Stimulated activated CD4-positive, alpha-beta T cell treated with anti-CD3 and anti-CD28 coated beads, Interleukin-2, amount 100 ng/mL, for 4 hours (primary cell): ENCODE measurements at places on chromosomes 7 and 10.

DNA sequence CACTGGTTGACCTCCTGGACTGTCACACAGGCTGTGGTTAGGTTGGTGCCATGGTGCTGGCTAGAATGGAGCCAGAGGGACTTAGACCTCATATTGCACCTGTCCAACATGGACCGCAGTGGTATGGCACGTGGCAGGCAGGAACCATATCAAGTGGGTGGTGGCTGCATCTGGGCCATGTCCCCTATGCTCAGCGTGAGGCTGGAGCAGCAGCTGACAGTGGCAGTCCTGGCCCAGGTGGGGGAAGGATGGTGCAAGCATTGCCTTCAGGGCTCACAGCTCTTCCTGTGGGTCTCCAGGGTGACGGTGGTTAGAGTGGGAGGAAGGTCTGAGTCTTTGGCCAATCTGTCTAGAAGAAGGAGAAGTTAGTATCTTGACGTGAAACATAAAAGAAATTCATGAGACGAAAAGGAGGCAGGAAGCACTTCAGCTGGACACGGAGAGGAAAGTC, 54.5 kb upstream of the PFKFB3 start:
- DNase-seq, result no peak

GRCh38 chr10:49312246-49312869, 13.4 kb downstream of the C10orf71 start:
- DNase-seq, result no peak

DNA sequence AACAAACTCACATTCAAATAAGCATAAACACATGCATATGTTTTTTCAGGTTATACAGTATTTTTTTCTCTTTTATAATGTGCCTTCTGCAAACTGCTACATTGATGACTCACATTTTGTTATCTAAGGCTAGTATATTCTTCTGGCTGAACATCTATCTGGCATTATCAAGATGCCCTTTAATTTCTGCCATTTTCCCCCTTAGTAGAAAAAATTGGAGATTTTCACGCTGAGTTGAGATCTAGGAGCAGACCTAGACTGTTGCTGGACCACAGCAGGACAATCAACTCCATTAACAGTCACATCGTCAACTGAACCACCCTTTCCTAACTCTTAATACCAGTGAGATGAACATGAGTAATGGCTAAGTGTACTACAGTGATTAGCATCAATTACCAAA, 41.6 kb downstream of the ERCC6 start:
- no peak for DNase-seq

GRCh38 chr7:22468609-22469008, 31.4 kb downstream of the STEAP1B start:
- DNase-seq, result no peak

DNA sequence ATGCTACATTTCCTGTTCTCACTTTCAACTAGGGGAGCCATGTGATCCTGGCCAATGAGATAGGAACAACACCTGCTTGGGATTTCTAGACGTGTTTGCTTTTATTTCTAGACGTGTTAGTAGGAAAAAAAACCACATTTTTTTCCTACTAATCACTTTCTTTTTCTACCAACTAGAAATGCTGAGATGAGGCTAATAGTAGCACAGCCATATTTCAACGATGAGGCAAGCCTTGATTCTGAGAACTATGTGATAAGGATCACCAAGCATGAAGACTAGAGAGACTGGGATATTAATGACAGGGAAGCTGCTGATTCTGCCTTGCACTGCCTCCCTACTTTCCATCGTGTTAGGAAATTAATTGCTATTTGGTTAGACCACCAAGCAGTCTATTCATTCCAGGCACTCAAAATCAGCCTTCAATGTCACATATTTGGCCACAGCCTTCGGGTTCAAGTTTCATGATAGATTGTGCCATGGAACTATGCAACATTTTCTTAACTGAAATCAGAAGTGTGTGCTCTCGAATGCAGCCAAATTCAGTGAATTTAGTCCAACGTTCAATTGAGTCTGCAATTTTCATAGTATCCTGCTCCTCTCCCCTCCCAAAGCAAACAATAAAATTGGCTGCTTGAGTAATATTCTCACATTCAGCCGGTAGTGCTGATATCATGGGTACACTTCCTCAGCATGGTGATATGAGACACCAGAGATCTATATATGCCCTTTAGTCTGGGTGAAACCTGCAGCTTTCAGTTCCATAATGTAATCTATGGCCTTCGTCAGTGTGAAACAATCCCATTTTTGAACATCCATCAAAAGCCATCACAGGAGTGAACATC, 98.1 kb downstream of the GPR37 start:
- no peak for DNase-seq

- DNase-seq, result no peak
Measured at GRCh38 chr7:45389073-45389872, 184.9 kb upstream of the ADCY1 start.

DNA sequence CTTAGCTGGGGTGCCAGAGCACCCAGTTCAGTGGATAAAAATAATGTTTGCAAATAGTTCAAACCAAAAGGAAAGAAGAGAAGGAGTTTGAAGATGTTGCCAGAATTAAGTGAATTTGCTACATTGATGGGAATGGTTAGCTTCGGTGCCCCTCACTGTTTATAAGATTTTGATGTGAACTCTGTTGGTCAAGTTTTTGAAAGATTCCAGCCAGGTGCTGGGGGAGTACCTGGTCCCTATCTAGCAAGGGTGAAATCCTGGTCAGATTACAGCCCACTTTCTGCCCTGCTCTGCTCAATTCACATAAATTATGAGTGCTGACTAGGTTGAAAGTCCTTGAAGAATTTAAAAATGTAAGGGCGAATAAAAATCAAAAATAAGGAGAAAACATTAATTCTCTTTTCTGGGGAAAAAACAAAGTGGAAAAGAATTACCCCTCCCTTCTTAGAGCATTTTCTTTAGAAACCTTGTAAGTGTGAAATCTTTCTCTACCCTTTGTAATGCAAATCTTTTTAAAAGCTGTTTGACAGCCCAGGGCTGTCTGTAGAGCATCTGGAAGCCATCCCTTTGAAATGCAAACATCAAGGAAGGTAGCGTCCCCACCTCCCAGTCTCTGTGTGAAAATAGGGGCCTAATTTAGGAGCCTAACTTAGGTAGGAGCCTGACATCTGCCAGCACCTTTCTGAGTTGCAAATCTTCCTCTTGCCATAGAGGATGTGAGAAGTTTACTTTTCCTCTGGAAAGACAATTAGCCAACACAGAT, 1.4 kb upstream of the GIMAP5 start:
- DNase-seq, result no peak

DNA sequence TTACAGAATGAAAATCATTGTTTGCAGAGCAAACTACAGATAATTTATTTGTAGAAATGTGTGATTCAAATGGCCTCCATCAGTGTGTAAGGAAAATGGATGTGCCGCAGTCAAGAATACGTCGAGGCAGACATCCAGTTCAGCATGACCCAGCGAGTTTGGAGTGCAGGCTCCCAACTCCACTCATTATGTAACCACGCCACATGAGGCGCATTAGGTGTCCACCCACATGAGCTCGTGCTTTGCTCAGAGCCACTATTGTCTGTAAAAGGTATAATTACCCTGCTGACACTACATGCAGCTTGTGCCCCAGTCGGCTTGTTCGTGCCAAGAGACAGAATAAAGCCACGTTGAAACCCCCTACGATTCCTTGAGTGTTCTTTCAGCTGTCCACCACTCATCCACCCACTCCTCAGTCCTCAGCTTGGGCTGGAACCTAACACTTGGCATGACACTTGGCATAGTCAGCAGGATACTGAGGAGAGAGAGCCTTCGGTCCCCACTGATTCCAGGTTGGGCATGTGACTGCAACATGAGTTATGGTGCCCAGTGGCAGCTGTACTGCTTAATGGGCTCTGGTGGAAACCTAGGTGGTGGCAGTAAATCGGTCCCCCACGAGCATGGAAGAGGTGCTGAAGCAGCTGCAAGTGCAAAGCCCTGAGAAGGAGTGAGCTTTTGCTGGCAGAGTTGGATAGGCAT, 102.7 kb downstream of the BICC1 start:
- no peak for DNase-seq

- no peak for DNase-seq
Measured at GRCh38 chr7:11753433-11753832, 78.6 kb downstream of the THSD7A start.

GRCh38 chr10:49598986-49599385, 11.1 kb upstream of the SLC18A3 start:
- no peak for DNase-seq

DNA sequence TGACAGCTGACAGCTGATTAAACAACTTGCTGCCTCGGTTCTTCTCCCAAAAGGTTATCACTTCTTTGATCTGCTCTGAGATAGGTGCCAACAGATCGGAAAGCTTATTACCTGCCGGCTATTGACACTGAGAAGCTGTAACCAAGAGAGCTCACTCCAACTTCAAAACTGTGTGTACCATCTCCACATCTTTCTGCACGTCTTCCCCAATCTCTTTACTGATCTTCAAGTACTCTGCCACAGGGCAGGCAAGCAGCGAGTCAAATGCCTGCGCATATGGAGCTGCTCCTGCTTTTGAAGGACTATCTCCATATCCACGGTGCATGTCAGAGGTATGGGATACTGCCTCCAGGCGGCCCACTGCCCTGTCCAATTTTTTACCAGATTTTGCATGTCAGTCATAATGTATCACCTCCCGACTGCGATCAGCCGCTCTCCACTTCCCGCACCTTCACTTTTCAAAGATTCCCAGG, 352 bp upstream of the ZNF485 start:
- DNase-seq, result no peak

- no peak for DNase-seq
Measured at GRCh38 chr10:130543794-130544193, 407.6 kb downstream of the GLRX3 start.

DNA sequence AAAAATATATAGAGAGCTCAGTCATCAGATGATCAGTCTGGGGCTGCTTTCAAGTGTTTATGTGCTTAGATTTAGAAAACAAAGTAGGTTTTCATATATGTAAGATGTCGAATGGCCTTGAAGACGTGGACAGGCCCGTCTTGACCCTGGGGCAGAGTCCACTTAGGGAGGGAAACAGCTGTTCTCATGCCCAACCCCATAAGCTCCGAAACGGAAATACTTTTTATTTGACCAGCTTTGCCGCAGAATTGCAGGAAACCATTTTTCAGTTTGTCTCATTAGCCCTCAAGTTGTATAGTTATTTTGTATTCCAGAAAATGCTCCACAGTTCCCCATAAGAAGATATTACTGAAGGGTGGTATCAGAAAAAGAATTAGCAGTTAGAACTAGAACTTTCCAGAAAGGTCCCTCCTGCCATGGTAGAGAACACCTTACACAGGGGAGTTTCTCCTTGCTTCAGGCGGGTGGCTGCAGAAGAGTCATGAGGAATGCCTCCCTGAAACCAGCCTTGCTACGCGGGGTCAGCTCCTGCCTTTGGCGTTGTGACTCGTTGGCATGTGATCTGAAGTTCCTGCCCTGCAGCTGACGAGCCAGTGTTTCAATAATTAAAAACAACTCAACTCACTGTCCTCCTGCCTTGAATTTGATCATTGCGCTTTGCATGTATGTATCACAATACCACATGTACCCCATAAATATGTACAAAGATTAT, 192.7 kb downstream of the CELF2 start:
- no peak for DNase-seq

DNA sequence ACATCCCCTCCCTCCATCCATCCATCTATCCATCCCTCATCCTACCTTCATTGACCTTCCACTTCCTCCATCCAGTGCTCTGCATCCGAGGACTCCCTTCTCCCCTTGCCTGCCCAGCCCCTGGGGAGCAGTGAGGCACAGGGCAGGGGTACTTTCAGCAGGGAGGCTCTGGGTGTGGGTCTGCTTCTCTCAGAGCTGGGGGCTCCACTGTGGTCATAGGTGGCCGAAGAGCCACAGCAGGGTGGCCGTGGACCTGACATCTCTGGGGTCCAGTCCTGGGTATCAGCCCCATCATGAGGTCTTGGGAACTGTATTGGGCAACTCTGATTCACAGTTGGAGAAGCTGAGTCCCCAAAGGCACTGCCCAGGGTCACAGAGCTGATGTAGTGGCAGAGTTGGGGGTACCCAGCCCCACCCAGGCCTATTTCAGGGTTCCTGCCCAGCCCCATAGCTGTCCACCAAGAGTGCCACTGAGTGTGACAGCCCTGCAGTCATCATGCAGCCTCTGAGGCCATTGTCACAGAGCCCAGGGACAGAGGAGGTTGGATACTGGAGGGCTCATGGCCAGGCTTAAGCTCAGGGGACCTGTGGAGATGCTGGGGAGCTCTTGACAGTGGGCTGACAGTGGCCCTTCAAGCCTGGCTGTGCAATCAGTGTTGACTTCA, 35.3 kb upstream of the DPYSL4 start:
- no peak for DNase-seq
